Kidney glomerular epithelial cell (primary cell): ENCODE measurements at places on chromosomes 11 and 22.

DNA sequence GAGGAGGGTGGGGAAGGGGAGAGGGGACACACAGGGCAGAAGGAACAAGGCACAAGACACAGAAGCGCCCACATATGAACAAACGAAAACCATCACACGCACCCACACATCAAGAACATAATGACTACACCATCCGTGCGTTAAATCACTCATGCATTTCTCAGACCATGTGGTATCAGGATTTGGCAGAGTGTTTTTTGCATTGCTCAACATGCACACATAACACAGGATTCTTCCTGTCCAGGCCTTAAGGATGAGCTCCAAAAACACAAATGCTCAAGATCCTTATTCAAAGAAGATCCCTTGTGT, 309.5 kb downstream of the CADM1 start:
- no peak for DNase-seq

DNA sequence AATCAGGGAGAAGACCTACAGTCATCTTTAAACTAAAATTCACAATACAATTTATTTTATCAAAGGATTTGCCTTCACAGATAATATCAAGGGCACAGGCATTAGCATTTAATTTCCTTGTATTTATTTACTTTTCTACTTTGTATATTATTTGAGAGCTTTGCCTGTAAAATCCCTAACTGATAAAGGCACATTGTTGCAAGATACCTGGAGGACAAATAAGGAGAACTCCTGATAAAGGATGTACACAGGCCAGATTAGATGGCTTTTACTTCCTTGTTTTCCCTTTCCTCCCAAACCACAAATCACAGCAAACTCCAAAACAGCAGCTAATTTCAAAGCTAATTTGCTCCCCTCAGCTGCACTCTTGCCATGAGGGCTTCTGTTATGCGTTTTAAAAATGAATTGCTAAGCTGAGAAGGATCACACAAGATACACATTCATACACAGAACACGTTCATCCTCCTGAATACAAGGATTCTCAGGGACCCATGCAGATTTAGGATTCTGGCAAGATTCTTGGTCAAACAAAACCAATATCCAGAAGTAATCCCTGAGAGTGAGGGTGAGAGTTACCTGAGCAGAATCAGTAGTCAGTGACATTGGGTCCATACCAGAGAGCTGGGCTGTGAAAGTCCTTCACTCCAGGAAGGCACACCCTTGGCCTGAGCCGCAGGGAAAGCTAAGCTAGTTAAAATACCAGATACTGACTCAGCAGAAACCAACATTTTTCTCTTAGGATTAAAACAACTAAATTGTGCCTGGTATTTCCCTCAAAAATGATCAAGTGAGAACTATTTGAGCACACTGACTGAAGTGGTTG, 100.3 kb upstream of the CLPB start:
- no peak for DNase-seq

- no peak for DNase-seq
Measured at GRCh38 chr11:62556875-62557631, 10.4 kb upstream of the AHNAK start.

DNA sequence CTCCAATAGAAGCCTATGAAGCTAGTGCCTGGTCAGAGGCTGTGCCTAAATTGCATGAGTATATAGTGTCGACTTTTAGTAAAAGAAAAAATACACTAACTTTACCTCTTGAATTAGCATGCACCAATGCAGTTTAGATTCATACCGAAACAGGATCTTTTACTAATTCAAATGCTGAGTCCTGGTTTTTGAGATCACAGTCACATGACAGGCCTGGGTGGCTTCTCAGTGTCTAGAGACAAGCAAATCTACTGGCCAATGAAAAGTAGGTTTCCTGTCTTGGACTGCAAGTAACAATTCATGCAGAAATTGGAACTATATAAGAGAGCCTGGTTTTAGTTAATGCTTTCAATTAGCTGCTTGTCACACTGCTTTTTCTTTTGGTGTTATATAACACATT, 7.2 kb downstream of the ARHGEF12 start:
- DNase-seq: no peak

DNA sequence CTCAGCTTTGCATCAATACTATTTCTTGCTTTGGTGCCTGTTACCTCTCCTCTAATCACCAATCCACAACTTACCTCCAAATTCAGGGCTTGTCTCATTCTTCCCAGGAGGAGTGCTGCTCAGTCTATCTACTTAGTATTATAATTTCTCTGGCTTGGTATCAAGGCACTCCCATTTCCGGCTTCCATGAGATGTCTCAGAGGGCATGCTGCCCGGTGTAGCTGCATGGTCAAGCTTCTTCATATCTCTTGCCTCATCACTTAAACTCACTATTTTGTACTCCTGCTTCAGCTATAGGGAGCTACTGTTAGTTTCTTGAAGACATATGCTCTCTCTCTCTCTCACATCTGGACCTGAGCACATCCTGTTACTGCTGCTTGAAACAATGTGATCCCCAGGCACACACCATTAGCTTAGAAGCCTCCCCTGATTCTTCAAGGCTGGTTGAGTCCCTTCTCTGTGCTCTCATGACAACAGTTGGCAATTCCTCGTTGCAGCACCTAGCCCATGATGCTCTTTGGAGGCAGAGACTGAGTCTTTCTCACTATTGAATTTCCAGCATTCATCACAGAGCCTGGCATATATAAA, 182.8 kb upstream of the SYN3 start:
- no peak for DNase-seq

DNA sequence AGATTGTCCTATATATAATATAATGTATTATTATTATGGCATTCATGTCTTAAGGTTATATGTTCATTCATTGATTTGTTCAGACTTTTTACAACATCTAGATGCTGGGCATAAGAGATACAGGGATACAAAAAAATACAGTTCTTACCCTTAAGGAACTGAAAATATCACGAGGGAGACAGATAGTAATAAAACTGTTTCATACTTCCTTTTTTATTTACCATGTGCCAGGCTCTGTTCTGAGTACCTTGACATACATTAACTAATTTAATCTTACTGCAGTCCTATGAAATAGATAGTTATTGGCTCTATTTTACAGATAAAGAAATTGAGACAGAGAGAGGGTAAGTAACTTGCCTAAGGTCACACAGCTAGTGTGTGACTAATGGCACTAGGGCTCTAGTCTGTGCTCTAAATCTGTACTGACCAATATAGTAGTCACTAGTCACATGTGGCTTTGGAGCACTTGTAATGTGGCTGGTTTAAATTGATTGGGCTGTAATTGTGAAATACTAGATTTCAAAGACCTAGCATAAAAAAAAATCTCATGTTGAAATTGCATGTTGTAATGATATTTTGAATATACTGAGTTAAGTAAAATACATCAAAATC, 21.3 kb downstream of the TRIM44 start:
- DNase-seq: no peak

DNA sequence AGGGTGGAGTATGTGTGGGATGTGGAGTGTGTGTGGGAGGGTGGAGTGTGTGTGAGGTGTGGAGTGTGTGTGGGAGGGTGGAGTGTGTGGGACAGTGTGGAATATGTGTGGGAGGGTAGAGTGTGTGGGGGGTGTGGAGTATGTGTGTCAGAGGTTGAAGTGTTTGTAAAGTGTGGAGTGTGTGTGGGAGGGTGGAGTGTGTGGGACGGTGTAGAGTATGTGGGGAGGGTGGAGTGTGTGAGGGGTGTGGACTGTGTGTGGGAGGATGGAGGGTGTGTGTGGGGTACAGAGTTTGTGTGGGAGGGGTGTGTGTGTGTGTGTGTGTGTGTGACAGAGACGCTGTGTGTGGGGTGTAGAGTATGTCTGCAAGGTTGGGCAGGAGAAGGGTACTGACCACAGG, 355.5 kb downstream of the CADM1 start:
- DNase-seq: no peak

- no peak for DNase-seq
Measured at GRCh38 chr11:57395905-57396623, 5.6 kb upstream of the PRG2 start.

GRCh38 chr22:24183321-24184031, 2.2 kb downstream of the SUSD2 start:
- no peak for DNase-seq

DNA sequence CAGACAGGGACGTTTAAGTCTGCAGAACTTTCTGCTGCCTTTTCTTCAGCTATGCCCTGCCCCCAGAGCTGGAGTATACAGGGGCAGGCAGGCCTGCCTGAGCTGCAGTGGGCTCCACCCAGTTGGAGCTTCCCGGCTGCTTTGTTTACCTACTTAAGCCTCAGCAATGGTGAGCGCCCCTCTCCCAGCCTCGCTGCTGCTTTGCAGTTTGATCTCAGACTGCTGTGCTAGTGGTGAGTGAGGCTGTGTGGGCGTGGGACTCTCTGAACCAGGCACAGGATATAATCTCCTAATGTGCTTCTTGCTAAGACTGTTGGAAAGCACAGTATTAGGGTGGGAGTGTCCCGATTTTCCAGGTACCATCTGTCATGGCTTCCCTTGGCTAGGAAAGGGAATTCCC, 38.5 kb downstream of the NELL1 start:
- no peak for DNase-seq

GRCh38 chr22:25098445-25099081, 101.1 kb upstream of the CRYBB3 start:
- DNase-seq: no peak

DNA sequence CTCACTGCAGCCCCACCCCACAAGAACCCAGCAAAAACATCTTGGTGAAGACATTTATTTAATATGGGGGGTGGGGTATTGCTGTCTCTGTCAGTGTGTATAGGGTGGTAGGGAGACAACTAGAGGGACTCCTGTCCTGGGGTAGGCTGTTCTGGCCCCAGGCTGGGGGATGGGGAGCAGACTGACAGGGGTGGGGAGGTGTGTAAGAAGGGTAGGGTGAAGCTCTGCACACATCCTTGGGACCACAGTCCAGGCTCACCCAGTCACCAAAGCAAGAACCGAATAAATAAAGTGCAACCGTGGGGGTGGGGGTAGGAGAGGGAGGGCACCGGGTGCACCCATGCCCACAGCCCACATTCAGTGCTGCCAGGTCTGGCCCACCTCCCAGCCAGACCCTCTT, 7.8 kb upstream of the HPX start:
- DNase-seq: no peak

GRCh38 chr11:75896843-75897419, 81.9 kb downstream of the UVRAG start:
- DNase-seq: peak; percentile 61

GRCh38 chr11:111974446-111974845, 37.3 kb downstream of the DIXDC1 start:
- no peak for DNase-seq

- DNase-seq: peak; percentile 25
Measured at GRCh38 chr11:76512851-76513653, 68.2 kb downstream of the EMSY start.

DNA sequence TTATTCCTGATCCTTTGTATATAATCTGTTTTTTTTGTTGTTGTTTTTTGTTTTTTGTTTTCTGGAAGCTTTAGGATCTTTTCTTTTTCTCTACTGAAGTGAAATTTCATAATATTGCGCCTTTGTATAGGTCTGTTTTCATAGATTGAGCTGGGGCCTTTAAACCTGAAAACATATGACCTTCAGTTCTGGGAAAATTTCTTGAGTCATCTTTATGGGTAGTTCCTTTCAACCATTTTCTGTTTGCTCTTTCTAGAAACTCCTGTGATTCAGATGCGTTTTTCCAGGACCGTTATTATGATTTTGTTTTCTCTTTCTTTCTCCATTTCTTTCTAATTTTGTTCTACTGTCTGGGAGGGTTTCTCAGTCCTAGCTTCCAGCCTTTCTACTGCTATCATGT, 43.7 kb downstream of the BSX start:
- no peak for DNase-seq

DNA sequence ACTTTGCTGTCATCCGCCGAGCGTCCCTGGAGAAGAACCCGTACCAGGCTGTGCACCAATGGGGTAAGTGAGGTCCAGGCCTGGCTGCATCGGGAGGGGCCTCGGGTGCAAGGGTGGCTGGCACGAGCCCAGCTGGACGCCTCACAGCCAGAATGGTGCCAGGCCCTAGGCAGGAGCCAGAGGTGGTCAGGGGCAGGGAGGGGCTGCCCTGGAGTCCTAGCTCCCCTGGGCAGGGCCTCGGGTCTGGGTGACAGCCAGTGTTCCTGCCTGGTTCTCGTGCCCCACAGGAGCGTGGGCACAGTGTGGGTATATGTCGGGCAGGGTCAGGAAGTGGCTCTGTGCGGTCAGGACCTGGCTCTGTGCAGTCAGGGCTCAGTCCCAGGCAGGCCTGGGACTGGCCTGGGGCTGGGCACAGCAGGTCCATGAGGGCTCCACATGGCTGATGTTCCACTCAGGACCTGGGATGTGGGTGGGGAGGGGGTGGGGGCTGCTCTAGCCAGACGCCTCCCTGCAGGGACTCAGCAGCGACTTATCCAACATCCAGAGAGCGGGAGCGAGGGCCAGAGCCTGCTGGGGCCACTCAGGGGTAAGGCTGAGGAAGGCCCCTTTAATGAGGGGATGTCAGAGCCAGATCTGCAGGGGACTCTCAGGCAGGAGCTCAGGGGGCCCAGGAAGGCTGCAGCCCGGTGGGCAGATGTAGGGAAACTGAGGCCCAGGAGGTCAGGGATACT, 1.2 kb downstream of the TSPAN32 start:
- DNase-seq: no peak

GRCh38 chr11:9259981-9260837, 4.9 kb downstream of the DENND5A start:
- no peak for DNase-seq

DNA sequence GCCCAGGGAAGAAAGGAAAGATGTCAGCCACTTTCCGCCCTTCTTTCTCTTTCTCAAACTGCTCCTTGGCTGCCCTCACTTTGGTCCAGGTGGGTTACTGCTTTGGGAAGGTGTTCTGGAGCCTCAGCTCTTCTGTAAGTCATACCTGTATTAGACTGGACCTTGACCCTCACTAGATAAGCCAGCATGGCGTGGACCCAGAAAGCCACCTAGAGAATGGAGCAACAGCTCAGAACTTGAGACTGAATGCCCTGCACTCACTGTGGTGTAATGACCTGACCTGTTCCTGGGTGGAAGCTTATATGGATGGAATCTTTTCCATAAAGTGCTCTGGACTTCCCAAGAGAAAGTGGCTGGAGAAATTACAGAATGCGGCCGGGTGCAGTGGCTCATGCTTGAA, 15.6 kb downstream of the ACP2 start:
- no peak for DNase-seq

- DNase-seq: no peak
Measured at GRCh38 chr11:7651700-7652099, 21.6 kb downstream of the CYB5R2 start.

DNA sequence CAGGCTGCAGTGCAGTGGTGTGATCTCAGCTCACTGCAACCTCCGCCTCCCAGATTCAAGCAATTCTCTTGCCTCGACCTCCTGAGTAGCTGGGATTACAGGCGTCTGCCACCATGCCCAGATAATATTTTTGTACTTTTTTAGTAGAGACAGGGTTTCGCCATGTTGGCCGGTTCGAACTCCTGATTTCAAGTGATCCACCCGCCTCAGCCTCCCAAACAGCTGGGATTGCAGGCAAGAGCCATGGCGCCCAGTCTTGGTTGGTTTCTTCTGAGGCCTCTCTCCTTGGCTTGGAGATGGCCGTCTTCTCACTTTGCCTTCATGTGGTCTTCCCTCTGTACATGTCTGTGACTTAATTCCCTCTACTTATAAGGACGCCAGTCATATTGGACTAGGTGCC, 254.6 kb downstream of the BUD13 start:
- DNase-seq: no peak

GRCh38 chr22:20147237-20147988, 3.4 kb downstream of the CCDC188 start:
- DNase-seq: no peak
